ENCODE measurements at places on chromosomes 5 and 9. TPM values are rescaled to one million over a fixed set of nuclear protein-coding genes. Genes with fewer than 3 reads are reported as not detected.

- no peak for DNase-seq
Measured at GRCh38 chr9:12766357-12766756, 8.5 kb upstream of the LURAP1L start.

DNA sequence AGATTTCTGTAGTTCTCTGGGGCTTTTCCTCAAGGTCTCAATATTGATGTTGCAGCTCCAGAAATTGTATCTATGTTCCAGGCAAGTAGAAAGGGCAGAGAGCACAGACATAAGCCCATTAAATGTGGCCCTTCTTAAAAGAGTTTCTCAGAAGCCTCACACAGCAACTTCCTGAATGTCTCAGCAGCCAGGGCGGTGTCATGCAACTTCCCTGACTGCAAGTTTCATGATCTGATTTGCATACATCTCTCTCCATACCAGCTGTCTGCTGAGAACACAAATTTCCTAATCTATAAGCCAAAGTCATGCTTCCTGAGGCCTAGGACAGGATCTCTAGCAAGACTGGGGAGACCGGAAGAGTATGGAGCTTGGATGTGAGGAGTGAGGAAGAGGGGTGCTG is 13.0 kb downstream of the RGS7BP start:
- DNase-seq, result no peak

DNA sequence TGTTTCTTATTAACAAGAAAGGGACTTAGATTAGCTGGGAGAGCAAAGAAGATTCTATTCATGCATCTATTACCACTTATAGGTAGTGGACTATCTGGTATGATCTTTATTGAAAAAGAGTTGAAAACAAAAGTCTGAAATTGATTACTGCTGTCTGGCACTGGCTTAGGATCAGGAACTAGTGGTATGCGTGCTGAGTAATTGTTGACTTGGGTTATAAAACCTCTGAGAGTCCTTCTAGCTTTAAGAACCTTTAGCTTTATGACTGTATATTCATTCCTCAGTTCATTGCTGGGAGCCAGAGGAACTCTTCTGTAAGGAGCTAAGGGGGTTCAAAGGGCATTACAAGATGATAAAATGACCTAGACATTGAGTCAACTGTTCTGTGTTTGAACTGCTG is 7.6 kb downstream of the SLC1A1 start:
- no peak for DNase-seq

DNA sequence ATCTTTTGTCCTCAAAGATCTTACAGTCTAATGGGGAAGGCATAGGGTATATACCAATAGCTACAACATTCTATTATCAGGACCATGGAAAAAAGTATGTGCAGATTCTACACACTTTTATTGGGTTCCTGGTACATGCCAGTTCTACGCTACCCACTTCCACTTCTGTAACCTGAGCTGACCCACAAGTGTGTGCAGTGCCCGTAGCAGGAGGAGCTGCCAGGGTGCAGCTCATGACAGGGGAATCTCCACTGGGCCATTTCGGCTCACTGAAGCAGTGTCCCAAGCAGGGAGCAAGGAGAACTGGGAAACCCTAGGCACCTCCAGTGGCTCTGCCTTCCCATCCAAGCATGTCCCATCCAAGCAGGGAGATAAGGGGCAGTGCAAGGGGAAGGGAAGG is 60.4 kb downstream of the FOXI1 start:
- DNase-seq, result no peak

GRCh38 chr9:131757549-131757948 is 17.7 kb upstream of the RAPGEF1 start:
- DNase-seq, result no peak

DNA sequence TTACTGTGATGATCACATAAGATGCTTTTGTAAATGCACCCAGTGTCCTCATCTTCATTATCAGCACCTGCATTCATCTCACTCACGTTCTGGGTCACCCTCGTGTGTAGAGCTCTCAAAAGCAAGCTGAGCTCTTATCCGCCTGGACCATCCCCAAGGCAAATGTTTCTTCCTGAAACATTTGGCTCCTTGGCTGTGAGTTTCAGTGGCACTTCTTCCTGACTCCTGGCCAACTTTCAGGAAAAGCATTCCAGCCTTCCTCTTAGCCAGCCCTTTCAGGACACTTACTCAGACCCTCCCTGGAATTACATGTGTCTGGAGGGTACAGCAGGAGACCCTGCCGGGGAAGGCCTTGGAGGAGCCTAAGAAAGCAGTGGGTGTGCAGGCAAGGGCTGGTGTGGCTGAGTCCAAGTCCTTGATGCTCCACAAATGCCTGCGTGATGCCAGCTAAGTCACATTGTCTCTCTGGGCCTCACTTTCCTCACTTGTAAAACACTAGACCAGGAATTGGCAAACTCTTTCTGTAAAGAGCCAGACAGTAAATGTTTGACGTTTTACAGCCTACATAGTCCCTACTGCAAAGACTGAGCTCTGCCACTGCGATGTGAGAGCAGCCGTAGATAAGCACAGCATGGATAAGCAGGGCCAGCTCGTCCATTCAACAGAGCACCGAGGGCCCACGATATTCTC is 72.1 kb downstream of the PDE6A start:
- DNase-seq, result no peak

GRCh38 chr5:65825408-65826328 is 100.7 kb upstream of the ERBIN start:
- no peak for DNase-seq

ADGRD2 gene
- polyA plus RNA-seq, result not detected

GRCh38 chr5:12313602-12314001 is 409.4 kb upstream of the CTNND2 start:
- no peak for DNase-seq

- DNase-seq, result no peak
Measured at GRCh38 chr5:59091965-59092364, 509.1 kb downstream of the RAB3C start.

PLAC8L1 gene
- polyA plus RNA-seq, result not detected

- DNase-seq, result no peak
Measured at GRCh38 chr9:135939351-135940265, 21.6 kb downstream of the UBAC1 start.

GRCh38 chr9:34220218-34220617 is 41.4 kb downstream of the UBAP1 start:
- no peak for DNase-seq

GRCh38 chr9:137430723-137431415 is 7.7 kb downstream of the NOXA1 start:
- no peak for DNase-seq

EPB41L4A gene
- polyA plus RNA-seq, result 4.6 TPM

DNA sequence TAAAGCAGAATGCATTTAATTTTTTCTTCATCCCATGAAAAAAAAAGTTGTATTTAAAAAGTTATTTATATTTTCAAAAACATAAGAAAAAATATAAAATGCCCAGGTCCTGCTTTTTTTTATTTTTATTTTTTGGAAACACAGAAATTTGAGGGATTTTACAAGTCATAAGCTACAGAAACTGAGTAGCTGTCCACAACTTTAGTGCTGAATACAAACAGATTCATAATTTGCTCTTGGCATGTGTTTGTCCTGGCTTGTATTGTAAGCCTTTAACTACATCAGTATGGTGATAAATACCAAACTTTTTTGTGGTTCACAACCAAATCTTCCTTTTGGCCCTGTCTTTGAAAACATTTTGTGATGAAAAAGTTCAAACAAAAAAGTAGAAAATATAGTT is 7.5 kb upstream of the PLCXD3 start:
- DNase-seq, result no peak

GRCh38 chr9:71518045-71518827 is 250.1 kb downstream of the CEMIP2 start:
- no peak for DNase-seq

- DNase-seq, result no peak
Measured at GRCh38 chr5:43063721-43064171, 23.6 kb upstream of the ANXA2R start.

STPG3 gene
- not detected for polyA plus RNA-seq

- DNase-seq, result no peak
Measured at GRCh38 chr9:86994231-86994630, 46.9 kb upstream of the GAS1 start.

GRCh38 chr5:10731913-10732312 is 29.1 kb downstream of the DAP start:
- DNase-seq, result no peak
